ENCODE measurements at places on chromosomes 12 and 14.

DNA sequence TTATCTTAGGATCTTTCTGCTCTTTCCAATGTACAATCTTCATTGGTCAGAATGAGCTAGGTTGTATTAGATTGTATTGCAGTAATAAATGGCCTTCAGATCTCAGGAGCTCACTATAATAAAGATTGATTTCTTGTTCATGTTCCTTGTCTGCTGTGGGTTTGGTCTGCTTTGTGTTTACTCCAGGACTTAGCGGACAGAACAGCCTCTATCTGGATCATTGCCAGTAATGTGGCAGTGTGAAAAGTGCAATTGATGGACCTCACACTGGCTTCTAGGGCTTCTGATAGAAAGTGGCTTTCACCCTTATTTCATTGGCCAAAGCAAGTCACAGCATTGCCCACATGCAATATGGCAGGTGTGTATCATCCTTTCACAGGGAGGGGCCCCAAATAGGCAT is 81.2 kb downstream of the BTG1 start:
- DNase-seq, result no peak

DNA sequence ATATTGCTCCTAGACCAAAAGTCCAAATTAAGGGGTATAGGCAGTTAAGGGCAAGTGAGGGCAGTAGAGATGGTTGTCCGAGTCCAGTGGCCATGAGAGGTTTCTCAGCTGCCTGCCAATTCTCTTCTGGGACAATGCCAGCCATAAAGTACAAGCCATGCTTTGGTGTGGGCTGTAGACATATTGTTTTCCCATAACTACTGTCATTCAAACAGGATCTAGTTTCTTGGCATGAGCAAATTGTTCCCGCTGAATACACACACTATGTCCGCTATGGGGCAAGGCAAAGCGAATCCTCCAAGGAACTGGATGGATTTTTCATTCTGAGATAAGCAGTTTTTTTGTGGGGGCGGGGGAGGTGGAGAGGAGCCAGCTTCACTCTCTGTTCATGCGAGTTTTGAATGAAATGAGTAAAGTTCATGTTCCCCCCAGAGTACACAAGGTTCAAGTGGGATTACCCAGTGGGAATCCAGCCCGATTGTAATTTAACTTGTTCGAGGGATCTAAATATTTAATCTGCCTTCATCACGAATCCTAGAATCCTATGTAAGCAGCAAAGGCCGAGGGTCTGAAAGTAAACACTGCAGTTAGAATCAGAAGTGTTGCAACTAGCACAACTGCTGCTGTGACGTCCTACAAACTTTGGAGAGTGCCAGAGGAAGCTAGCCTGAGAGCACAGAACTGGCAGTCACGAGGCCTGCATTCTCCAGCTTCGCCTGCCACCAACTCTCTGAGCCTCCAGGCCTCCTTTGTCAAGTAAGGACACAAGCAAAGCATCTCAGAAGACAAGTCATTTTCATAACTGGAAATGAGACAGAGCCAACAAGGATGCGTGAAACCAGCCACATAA is 137.0 kb downstream of the CRADD start:
- no peak for DNase-seq

DNA sequence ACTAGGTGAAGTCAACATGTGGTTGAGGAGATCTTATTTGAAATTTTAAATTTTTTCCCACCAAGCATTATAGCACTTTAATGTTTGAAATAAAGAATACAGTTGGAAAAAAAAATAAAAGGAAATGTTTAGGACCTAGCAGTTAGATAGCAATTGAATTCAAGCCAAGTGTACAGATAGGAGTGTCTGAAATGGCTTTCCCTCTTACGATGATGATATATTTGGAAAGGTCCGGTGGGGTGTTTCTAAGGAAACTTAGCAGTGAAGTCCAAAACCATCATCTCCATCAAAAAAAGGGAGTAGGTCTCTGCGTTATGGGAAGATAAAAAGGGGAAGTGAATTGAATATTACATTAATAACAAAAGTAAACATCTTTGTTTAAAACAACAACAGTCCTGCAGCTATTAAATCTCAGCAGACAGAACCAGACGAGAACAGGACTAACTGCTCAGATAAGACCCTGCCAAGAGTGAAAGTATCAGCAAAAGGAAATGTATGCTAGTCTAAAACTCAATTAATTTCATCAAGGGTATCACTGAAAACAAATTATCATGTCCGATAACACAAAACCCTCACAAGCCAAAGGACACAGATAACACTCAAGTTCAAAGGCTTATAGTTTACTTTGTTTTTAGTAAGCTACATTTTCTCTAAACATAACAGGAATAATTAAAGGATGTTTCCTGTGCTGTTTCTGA is 242.0 kb downstream of the BMP4 start:
- no peak for DNase-seq

- DNase-seq, result no peak
These were observed 29.0 kb downstream of the MAGOHB start for GRCh38 chr12:10584415-10584814.

GRCh38 chr14:89507521-89507920 is 90.5 kb upstream of the FOXN3 start:
- DNase-seq, result no peak

GRCh38 chr14:31410048-31410650 is 10.2 kb downstream of the HEATR5A start:
- DNase-seq, result no peak

DNA sequence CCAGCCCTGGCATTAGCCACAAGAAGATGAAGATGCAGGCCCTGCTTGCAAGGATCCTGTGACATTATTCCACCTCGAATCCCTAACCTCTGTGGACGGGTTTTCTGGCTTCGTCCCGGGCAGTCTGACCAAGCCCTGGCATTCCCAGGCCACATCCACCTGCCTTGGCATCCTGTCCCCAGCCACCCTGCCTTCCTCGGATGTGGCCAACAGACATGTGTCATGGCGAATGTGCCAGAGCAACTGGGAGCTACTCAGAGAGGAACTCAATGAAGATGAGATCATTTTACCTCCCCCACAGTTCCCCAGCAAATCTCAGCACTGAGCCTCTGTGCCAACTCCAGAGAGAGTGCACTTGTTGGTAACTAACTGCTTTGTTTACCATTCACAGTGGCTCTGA is 33.5 kb upstream of the KCNA5 start:
- DNase-seq, result no peak

GRCh38 chr14:101817501-101818001 is 56.0 kb downstream of the PPP2R5C start:
- DNase-seq, result no peak

GRCh38 chr14:75452900-75453816 is 25.3 kb downstream of the JDP2 start:
- peak; percentile 31 for DNase-seq

DNA sequence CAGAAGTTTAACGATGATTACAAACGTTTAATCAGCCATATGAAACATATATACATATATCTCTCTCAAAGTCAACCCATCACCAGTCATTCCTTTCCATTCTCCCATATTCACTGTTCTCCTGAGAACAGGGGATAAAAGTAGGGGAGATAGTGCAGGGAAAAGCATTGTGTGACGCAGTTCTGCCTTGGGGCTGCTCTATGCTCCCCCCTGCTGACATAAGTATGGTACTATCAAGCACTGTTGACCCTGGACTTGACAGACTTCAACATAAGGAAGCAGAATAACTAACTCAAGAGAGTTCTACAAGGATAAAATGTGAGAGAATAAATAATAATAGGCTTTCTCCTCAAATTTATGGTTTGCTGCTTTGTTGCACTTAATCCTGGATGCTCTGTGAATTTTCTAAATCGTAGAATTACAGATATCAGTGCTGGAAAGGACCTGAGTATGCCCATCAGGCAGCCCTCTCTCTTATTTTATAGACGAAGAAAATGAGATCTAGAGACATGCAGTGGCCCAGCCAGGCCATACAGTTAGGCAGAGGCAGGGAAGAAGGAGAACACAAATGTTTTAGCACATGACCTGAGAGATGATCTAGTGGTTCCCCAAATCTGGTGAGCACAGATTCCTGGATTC is 87.2 kb downstream of the SCN8A start:
- peak; percentile 54 for DNase-seq

DNA sequence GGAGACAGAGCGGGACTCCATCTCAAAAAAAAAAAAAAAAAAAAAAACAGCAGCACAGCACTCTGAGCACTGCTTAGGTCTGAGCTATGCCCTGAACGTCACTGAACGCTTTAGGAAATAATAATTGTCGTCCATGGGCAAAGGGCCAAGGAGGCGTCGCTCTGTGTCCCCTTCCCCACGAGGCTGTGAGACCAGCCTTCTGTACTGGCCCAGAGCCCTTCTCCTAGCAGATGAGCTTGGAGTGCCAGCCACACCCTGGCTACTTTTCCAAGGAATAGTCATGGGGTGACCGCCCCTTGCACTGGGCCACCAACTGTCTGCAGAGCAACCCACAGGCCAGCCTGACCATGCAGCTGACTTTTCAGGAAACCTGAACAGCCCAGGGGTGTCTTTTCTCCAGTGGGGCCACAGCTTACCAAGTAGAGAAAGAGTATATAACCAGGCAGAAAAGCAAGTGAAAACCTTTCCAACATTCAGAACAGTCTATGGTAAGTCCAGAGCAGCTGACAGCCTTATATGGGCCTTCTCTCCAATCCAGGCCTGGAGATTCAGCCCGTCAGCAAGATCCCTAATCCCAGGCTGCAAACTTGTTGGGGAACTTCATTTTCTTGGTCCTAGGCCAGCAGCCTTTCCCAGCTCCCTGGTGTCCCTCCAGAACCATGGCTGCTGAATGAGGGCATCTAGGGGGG is 28.5 kb downstream of the CD9 start:
- DNase-seq, result no peak

DNA sequence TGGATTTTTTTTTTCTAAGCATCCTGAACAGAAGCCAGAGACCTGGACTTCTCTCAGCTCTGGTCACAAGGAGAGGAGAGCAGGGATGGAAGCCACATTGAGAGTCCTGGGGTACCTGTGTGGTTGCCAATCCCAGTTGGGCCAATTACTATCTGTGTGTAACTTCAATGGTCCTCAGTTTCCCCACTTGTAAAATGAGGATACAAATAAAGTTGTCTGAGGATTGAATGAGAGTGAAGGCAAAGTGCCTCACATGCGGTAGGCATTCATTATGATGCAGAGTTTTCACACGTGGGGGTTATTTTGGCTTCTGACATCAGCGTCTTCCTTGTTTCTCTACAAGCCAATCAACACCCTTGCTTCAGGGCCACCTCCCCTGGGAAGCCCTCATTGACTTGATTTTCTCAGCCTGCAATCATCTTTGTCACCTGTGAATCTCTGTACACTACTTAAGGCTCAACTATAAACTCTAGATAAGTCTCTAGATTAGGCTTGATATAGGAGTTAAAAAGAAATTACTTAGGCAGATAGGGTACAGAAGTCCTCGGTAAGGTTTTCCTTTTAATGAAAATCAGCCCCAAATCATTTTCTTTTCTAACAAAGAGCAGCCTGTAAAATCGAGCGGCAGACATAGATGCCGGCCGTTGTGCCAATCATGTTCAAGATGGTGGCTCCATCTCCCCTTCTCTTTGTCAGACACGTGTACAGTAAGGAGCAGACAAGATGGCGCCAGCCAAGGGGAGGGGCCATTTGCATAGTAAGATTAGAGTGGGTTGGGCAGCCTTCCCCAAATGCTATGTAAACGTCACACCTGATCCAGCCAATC is 37.8 kb upstream of the FICD start:
- no peak for DNase-seq

DNA sequence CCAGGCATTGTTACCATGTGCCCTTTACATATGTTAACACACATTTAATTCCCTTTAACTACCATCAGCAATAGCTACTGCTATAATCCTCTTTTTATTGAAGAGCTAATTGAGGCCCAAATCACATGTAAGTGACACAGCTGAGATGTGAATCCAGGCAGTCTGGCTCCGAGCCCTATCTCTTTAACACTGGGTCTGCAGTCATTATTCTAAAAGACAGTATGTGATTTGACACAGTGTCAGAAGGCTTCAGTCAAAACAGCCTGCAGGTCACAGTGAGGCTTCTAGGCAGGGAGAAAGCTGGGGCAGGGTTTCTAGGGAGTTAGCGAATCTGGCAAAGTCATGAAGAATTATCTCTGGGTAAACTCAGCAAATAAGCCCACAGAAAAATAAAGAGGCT is 148.2 kb downstream of the KIF21A start:
- no peak for DNase-seq

DNA sequence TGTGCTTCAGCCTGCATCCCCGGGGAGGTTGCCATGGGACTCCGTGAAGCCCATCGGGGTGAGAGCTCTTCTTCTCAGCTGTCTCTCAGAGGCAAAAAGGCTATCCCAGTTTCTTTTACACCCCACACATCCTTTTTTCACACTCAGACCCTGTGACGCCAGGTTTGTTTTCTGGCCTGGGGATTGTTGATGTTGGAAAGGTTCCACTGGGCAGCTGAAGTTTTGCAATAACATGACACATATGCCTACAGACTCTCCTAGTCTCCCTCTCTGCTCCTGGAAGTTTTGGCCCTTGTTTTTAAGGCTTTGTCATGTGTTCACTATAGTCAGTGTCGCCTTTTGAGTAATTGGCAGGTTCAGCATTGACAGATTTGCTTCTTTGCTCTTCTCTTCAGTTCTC is 118.6 kb downstream of the SMOC1 start:
- DNase-seq, result no peak

- no peak for DNase-seq
These were observed 161.0 kb upstream of the RMST start for GRCh38 chr12:97301576-97301975.

GRCh38 chr14:73786636-73787485 is 64.8 kb upstream of the PTGR2 start:
- DNase-seq, result peak; percentile 49

- DNase-seq, result no peak
These were observed 22.1 kb upstream of the NAP1L1 start for GRCh38 chr12:76106631-76107030.

- DNase-seq, result no peak
These were observed 395.7 kb upstream of the PDE3A start for GRCh38 chr12:19972325-19973288.

- DNase-seq, result no peak
These were observed 1.7 kb upstream of the SELPLG start for GRCh38 chr12:108635201-108635996.

GRCh38 chr14:39025250-39025809 is 77.7 kb downstream of the SEC23A start:
- no peak for DNase-seq

DNA sequence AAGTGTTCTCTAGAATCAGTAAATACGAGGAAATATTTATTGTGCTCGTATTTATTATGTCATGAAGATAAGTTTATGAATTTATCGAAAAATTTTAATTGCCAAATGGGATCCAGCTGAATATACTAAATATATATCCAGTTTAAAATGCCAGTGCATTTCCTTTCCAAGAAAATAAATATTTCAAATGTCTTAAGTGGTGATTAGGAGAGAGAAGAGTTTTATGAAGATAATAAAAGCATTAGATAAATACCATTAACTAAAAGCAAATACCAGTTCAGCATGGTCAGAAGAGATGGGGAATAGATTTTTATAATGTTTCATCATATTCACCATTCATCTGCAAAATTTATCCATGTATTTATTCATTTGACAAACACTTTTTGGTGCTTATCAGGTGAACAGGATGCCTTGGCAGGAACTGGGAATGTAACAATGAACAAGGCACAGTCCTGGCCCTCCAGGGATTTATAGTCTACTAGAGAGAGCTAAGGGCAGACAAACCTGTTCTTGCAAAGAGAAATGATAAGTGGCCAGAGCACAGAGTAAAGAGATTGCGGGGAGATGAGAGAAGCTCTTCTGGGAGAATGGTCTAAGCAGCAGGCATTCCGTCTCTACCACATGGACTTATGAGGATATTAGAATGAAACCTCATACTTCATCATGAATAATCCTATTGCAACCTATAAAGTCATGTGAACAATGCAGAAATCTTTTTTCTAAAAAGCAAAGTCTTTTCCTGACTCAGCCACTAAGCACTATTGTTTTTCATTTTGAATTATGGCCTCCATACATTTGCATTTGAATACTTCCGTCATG is 143.7 kb upstream of the ABCD2 start:
- DNase-seq, result no peak

- no peak for DNase-seq
These were observed 33.3 kb downstream of the ERG28 start for GRCh38 chr14:75627406-75627805.

Data from glutamatergic neuron (in vitro differentiated cells).